ENCODE measurements at places on chromosomes 12 and 14.
A peak's percentile ranks its signal among the peaks of the same experiment; 100 is the strongest.

GRCh38 chr12:27762757-27763156, 17.3 kb upstream of the KLHL42 start:
- no peak for DNase-seq

- DNase-seq, result no peak
These were observed 63.5 kb downstream of the CCDC92 start for GRCh38 chr12:123908884-123909725.

DNA sequence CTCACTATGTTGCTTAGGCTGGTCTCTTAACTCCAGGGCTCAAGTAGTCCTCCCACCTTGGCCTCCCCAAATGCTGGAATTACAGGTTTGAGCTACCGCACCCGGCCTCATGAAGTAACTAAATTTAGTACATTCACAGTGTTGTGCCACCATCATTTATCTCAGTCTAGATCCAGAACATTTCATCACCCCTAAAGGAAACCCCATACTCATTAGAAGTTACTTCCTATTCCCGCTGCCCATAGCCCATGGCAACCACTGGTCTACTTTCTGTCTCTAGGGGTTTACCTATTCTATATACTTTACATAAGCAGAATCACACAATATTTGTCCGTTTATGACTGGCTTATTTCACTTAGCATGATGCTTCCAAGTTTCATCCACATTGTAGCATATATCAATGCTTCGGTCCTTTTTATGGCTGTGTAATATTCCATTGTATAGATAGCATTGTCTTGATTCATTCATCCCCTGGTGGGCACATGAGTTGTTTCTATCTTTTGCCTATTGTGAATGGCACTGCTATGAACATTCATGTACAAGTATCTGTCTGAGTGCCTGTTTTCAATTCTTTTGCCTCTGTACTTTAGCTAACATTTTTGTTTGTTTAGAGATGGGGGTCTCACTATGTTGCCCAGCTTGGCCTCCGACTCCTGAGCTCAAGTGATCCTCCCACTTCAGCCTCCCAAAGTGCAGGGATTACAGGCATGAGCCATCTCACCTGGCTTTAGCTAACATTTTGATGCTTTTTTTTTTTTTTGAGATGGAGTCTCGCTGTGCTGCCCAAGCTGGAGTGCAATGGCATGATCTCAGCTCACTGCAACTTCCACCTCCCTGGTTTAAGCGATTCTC, 10.2 kb upstream of the SH2B3 start:
- no peak for DNase-seq

DNA sequence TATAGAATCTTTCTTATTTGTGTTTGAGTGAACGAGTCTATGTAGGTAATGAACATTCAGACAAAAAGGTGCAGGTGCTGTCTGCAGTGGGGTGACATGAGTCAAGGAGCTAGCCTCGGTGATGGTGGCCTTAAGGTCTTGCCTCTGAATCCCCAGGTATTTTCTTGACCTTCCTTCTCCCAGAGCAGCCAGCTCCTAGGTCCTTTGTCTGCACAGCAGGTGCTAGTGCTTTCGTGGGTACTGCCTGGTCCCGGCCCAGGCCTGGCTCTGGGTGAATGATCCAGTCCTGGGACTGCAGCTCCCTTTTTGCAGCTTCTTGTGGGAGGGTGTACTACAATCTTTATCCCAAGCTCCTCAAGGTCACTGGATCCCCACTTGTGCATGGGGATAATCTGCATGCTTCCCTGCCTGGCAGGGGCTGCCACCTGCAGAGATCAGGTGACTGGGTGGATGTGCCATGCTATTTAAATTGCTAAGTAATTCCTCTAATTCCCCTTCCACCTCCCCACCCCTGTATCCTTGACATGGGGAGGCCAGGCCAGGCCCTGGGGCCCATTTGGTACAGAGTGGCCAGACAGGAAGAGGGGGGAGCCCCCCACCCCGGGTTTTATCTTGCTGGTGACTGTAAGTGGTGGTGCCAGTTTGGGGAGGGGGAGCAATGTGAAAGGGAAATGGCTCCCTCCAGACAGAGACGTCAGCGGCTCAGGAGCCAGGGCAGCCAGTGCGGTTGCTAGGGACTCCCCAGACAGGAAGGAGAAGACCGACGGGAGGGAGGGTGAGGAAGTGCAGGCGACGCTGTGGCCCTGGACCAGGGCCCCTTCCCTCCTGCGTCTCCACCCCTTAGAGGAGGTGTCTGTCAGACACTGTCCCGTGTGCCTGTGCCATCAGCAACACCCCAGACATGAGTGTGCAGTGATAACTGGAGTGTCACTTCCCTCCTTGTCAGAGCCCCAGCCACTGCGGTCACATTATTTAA, 6.7 kb downstream of the VASH1 start:
- DNase-seq, result peak; percentile 85

DNA sequence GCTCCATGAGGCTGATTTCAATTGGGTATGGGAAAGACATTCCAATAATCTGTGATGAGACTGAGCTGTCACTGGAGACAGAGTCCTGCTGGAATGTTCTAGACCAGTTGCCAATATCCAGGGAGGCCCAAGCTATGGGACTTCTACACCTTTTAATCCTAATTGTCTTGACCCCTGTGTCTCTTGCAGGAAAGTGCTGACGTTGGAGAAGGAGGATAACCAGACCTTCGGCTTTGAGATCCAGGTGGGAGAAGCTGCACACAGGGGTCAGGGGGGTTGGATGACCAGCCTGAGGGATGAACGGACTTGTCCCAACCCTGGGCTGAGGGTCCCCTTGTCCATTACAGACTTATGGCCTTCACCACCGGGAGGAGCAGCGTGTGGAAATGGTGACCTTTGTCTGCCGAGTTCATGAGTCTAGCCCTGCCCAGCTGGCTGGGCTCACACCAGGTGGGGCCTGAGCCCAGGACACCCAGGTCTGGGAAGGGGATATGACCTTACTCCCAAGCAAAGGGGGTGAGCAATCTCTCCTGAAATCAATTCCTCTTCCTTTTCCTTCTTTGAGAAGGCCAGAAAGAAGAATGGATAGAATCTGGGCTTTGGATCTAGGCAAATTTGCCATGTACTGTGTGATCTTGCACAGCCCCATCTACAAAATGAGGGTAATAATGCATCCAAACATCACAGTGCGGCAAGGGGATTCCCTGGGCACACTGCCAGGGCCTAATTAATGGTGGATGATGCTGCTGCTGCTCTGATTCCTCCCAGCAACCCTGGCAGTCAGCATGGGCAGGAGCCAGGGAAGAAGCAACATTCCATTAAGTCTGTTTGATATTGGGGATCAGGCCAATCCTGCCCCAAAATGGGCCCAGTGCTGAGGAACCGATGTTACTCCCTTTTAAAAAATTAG, 4.2 kb downstream of the TAMALIN start:
- DNase-seq, result no peak

DNA sequence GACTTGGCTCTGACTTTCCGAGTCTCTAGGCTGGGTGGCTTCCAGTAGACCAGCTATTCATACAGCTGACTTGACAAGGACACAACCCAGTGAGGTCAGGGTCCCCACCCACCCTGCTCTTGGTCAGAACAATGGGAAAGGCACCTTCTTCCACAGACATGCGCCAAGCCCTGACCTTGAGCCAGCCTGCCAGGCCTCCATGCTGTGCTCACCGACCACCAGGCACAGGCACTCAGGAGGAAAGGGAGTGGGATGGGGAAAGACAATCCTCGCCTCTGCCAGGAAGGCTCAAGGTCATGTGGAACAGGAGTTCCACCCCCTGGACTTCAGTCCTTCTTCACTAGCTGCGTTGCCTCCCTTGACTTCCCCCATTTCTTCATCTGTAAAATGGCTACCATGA, 31.4 kb downstream of the GALNT16 start:
- DNase-seq, result no peak

DNA sequence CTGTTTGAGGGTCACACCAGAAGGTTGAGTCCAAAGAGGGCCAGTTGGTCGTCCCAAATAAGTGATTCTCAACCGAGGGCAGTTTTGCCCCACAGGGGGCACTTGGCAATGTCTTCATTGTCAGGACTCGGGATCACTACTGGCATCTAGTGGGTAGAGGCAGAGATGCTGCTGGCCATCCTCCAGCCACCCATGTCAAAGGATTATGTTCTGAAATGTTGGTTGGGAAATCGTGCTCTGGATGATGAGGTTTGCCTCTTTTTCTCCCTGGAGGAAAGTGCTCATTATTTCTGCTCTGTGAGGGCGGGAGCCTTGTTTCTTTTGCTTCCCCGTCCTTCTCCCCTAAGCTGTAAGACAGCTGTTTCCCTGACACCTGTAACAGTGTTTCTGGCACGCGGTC, 3.6 kb downstream of the ZNF839 start:
- peak; percentile 67 for DNase-seq

GRCh38 chr12:130423991-130424857, 86.5 kb downstream of the PIWIL1 start:
- no peak for DNase-seq

DNA sequence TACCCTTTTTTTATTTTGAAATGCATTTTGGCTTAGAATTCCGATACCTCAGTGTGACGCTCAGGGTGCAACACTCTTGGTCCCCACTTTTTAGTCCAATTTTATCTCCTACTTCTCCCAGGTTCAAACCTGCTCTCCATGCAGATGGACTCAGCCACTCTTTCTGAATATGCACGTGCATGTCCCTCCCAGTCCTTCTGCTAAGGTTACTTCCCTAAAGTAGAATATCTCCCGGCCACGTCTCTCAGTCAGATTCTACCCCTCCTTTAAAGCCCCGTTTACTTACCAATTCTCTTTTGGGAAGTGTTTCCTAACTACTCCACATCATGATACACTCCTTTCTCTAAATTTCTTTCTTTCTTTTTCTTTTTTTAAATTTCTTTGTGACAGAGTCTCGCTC, 15.5 kb upstream of the PARP11 start:
- no peak for DNase-seq

DNA sequence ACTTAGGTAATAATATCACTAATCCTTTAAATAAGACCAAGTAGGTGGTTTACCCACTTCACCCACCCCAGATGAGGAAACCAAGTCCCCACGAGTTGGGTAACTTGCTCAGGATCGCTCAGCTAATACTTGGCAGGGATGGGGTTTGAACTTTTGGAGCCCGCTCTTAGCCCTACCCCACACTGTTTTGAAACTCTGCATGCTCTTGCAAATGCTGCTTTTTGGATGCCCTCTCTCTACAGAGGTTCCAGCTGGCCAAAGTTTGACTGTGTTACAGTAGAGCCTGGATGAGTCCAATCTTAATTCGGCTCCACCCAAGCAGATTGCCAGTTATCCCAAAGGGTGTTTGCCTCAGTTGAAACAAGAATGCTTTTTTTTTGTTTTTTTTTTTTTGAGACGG, 6.8 kb downstream of the PLEKHG3 start:
- no peak for DNase-seq

DNA sequence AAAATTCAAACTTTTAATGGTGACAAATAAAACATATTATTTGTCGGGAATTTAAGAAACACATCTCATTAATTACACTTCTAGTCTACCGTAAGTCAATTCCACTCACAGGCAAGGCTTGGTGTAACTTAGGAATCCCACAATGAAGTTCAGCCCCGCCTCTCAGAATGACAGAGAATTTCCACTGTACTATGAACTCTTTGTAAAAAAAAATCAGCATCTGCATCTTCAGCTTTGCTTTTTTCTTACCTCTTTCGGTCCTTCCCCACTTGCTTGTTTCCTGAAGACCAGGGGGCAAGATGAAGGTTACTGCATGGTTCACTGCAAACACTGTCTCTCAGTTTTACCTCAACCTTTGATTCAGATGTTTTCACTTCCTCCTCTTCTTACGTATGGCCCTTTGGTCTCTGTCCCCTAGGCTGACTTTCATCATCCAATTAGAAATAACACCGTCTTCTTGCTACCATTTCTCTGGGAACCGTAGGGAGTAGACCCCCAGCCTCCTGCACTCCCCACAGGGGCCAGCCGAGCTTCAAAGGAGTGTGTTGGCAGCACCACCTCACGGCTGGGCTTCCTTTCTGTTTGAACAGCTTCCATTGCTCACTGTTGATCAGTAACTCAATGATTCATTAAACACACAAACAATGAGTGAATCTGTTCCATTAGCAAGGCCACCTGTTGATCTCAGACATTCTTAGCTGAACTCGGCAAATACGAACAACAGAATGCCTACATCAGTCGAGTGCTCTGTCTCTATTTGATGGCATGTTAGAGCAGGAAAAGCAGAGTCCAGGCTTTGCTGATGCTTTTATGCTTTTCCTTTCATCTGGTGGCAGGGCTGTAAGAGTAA, 343.0 kb downstream of the BMP4 start:
- no peak for DNase-seq

- no peak for DNase-seq
These were observed 693.9 kb downstream of the MED13L start for GRCh38 chr12:115583591-115583990.

DNA sequence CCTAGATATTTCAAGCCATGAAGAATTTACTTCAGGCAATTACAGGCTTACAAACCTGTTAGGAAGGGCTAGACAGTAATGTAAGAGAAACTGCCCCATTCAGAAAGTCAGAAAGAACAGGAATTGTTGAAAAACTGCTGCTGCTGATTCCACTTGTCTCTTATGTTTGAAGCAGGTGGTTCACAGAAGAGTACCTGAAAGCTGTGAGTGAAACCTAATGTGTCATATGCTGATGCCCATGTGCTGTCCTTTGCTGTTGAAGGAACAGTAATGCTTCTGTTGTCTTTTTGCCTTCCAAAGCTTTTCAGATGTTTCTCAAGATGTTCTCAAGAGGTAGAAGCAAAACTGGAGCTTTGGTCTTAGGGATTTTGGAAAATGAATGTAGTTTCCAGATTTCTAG, 39.0 kb downstream of the MNAT1 start:
- DNase-seq, result no peak

DNA sequence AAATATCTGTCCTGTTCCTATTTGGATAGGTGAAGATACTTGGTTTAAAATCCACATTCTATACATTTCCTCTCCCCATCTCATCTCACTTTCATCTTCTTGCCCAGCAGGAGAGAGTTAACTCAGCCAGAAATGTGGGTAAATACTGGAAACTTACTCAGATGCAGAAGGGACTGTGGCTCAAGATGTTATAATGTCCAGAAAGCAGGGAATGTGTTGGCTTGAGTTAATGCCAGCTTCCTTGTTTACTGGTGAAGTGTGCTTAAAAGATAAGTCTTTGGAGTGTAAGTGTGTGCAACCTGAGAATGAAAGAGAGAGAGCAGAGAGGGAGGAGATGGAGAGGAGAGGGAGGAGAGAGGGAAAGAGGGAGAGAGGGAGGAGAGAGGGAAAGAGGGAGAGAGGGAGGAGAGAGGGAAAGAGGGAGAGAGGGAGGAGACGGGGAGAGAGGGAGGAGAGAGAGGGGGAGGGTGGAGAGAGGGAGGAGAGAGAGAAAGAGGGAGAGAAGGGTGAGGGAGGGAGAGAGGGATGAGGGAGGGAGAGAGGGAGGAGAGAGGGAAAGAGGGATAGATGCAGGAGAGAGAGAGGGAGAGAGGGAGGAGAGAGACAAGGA, 22.0 kb upstream of the SNRPF start:
- peak; percentile 45 for DNase-seq

- no peak for DNase-seq
These were observed 3.8 kb upstream of the TAS2R10 start for GRCh38 chr12:10829994-10830393.
